ENCODE measurements at places on chromosomes 5 and 9.

DNA sequence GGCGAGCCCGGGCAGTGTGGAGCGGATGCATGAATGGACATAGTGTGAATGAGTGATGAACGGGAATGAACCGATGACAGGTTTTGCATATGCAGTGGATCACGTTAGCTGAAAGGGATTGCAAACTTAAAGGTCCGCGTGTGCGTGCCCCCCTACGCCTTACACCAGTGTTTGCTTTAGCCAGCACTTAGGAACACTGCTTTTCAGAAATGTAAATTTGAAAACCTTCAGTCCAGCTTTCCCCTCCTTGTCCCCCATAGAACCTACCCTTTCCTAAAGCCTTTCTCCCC, 692 bp downstream of the PSAT1 start:
- DNase-seq: no peak

DNA sequence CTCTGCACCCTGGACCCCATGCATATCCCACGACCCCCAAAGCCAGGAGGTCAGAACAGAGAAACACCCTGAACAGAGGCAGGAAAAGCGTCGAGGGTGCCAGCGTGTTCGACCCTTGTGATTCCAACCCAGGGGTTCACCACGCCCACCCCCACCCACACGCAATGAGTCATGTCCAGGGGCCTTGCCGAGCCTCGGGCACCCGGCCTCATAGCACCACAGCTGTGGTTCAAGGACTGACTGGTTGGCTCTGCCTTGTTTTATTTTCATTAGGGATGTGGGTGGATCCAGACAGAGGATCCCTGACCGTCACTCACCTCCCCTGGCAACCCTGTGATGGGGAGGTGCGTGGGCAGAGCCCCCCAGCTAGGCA, 9.5 kb upstream of the QSOX2 start:
- DNase-seq: no peak

GRCh38 chr9:95055334-95055850, 262.1 kb downstream of the FANCC start:
- DNase-seq: no peak

DNA sequence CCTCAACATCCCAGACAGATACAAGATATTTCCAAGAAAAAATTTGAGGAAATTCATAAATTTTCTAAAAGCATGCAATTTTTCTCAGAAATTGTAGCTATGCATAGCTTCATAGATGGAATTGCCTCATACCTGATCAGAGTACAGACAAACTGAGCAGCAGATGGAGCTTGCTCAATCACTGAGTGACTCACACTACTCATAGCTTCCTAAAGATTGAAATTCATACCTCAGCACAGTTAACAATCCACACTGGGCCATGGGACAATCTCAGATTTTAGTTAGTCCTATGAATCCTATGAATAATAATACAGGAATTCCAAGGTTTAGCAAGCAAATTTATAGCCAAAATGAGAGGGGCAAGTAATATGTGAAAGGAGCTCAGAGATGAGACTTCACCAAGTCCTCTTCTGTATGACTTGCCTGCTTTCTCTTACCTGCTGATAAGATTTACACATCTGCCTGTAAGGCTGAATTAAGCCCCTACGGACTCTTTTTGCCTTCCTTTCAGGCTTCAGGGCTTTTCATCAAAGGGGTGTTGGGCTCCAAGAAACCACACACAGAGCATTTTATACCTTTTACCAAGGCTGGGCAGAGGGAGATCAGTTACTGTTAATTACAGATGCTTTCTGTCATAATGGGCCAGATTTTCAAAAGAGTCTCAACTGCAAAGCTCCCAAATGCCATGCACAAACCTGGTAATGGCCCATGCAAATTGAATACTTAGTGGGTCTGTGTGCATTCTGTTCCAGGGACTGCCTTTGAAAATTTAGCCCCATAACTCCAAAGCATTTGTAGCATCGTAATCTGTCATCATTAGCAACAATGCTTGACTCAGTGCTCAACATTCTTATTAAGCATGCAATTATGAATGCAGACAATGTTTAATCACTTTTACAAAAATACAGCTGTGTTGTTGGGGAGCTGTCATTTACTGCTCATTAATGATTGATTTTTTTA, 439.3 kb downstream of the DTWD2 start:
- no peak for DNase-seq

GRCh38 chr5:53166183-53166495, 56.6 kb upstream of the MOCS2 start:
- no peak for DNase-seq

GRCh38 chr5:172494630-172495505, 40.5 kb upstream of the SH3PXD2B start:
- no peak for DNase-seq

GRCh38 chr9:12666813-12667212, 26.4 kb upstream of the TYRP1 start:
- DNase-seq: no peak

DNA sequence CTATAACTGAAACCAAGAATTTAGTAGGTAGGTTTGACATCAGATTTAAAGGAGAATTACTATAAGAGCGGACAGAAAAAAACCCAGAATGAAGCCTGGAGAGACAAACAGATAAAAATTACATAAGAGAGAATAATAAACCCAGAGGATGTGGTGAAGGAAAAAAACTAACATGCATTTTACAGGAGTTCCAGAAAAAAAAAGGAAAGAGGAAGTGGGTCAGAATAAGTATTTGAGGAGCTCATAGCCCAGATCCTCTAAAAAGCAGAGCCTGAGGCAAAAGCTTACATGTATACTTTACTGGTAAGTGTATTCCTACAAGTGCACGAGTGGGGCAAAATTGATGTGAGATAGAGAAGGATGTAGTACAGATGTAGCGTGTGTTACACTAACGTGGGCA, 43.1 kb upstream of the NAA35 start:
- DNase-seq: no peak

GRCh38 chr5:88883836-88884607, 1.0 kb upstream of the MEF2C start:
- no peak for DNase-seq

- DNase-seq: no peak
These were observed 173.4 kb upstream of the NR3C1 start for GRCh38 chr5:143576711-143577484.

DNA sequence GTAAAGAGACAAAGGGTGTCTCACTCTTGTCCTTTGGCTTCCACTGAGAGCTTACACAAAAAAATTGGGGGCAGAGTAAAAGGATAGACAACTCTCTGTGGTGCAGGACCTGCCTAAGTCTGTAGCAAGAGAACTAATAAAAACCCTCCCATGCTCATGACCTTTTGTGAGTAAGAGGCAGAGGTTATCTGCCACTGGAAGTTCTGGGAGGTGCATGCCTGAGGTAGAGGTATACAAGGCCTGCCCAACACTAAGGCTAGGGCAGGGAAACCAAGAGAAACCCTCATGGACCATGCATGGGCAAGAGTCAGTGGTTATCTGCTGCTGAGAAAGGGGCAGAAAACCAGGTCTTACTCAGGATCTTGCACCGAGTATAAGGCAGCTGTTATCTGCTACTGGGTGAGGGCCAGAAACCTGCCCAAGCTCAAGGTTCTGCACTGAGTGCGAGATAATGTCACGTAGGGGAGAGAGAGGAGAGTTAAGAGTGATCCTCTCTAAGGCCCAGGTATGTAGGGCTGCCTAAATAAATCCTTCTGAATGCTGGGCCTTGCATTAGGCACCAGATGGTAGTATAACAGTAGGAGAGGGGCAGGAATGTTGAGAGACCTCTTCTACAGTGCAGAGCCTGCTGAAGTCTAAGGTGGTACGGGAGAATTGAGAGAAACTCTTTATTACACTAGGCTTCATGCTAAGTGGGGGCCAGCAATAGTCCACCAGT, 143.4 kb downstream of the MACROH2A1 start:
- DNase-seq: no peak

DNA sequence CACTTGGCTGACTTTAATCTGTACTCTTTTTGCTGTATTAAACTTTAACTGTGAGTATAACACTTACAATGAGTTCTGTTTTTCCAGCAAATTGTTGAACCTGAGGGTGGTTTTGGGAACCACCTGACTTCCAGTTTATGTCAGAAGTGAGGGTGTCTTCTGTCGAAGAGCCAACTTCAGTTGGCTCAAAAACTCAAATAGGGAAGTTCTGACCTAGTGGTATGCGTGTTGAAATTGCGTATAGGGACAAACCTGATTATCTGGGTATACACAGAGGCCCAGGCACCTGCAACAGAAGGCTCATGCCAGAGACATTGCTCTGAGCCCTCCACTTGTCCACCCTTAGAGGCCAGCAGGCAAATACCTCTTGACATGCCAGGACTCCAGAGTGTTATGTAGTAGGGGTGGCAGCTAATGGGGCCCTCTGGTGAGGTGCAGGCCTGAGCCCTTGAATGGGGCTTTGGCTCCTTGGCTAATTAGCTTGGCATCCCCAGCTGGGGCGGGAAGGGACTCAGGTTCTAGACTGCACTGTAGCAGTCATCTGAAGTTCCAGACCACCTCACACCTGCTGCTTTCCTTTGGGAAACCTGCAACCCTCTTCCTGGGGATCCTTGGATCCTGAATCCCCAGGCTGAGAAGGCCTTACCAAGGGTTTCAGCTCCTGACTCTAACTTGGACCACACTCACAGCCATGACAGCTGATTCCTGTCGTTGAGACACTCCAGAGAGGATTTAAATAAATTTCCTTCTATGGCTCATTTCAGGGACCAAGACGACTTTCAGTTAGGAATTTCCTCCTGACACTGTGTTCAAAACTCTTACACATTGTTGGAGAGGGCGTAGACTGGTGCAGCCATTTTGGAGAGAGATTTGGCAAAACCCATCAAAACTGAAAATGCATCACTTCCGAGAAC, 189.6 kb downstream of the HSPA4 start:
- no peak for DNase-seq

DNA sequence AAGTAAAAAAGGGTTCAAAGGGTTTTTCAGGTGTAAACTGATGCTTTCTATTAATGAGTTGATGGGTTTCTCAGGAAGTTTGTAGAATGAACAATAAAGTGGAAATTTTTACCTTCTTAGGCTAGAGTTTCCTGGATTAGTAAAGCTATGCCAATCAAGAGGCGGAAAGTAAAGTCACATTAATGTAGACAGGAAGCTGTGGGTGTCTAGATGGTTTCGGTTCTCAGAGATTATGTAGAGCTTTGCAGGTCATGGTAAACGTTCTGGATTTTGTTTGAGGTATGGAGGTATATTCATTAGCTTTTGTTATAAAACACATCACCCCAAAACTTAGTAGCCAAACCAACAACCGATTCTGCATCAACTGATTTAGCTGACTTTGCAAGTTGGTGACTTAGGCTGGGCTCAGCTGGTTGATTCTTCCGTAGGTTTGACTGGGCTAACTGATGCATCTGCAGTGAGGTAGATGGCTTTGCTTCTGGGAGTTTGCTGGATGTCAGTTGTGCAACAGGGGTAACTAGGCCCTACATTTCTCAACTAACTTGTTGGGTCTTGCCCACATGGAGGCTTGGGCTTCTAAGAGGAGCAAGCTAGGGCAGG, 273.8 kb downstream of the MSX2 start:
- no peak for DNase-seq

GRCh38 chr9:128636024-128636390, 20.6 kb downstream of the DYNC2I2 start:
- DNase-seq: no peak

- DNase-seq: no peak
These were observed 346 bp downstream of the ATOX1 start for GRCh38 chr5:151758141-151758429.

DNA sequence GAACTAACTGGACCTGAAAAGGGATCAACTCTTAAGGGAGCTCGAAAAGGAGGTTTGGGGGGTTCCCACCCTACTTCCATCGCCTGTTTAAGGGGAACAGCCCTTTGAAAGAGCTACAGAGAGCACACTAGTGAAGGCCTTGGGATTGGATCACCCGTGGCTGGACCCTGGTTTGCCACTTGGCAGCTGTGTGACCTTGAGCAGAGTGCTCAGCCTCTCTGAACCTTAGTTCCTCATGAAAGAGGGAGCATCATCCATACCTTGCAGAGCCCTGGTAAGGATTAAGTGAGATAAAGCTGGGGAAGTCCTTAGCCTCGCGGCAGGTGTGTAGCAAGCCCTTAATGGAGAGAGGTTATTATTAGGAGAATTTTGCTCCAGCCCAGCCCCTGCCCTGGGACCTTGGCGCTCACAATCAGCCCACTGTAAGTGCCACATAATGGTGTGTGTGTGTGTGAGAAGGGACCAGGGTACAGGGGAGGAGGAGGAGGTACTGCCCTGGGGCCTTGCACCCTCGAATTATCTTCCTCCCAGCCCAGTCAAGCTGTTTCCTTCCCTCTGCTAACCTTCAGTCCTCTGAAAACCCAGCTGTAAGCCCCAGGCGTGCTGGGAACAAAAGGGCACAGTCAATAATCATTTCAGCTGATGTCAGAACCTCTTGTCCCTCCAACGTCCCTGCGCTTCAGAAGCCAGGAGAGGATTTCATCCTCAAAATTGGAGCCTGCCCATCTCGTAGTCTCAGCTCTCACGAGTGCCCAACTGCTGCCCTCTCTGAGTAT, 42.9 kb downstream of the FOXI1 start:
- no peak for DNase-seq

DNA sequence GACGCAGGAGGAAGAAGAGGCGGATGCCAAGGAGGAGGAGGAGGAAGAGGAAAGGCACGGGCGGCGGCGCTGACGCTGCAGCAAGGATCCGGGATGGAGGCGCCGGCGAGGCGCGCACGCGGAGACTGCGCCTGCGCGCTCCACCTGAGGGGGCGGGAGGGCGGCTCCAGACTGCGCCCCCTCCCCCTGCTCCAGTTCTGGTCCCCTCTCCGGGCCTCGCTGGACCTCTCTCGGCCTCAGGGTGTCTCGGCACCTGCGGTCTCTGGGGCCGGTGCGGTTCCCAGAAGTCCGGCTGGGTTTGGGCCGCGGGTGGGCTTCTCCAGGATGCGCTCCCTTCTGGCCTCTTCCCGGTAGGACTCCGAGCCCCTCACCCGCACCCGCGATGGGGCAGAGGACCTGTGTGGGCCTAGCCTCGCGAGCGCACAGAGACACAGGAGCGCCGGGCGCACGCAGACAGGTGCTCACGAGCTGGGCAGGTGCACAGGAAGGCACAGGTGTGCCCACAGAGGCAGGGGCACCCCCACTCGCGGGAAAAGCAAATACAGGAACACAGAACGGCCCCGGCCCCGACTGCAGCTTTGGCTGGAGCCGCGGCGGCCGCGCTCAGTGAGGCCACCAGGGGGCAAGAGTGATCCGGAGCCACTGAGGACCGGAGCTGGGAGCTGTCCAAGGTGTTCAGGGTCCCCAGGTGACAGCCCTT, at the start of gene NPDC1:
Gene NPDC1, minus strand, starts transcription at position 90 of the 700 bp plus-strand sequence. CDS start 188 bp downstream, outside the sequence.
- DNase-seq: peak; percentile 82

DNA sequence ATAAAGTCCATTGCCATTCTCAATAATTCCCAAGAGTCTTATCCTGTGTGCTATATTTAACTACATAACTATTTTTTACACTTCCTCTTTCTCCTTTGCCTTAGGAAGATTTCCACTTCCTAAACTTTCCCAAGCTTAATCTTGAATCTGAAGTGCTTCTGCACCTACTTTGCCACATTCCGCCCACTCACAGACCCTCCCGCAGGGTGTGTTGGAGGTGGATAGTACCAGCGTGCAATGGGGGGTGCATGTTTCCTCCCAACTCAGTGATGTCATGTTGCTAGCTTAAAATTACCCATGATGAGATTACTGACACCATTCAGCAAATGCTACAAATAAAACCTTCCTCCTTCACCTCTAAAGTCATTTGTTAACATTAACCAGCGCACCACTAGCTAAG, 460.2 kb downstream of the NR2F1-AS1 start:
- no peak for DNase-seq

Measured in activated T-cell treated with anti-CD3 and anti-CD28 coated beads for 48 hours (primary cell).